ENCODE measurements at places on chromosomes 13 and 19.

DNA sequence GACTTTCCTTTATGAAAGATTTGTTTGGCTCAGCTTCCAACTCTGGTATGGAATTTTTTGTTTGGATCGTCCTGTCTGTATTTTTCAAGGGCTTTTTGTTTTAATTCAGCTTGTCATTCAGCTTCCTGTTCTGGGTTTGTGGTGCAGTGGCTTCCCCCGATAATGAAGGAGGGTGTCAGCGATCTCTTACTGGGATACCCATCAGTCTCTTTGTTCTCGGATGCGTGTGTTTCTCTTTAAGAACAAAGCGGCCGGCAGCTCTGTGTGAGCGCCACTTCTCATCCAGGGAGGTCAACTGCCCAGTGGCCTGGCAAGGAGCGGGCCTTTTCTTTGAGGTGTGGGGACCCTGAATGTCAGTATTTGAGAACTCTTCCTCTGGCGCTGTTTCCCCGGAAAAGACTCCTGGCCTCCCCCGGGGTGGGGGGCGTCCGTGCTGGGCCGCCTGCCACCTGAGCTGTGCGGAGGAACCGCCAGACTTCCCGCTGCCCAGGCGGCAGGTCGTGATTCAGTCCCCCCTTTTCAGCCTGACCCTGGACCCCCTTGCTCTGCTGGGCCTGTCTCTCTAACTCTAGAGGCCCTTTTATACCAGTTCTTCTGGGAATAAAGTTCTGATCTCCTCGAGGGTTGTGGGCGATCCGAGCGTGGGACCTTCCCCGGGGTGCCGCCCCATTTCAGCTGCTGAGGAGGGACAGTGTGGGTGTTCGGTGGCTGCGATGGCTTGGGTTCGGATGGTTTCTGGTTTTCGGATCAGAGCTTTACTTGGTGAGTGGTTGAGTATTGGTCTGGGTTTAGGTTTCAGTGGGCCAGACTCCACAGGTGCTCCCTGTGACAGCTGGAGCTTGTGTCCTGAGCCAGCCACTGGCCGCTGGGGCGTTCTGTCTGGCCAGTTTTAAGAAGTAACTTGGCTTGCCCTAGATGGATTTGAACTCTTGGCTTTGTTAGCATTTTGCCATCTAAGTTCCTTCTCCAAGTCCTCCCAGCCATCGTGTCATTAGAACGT lies 3.4 kb downstream of the SF3A2 start:
- no peak for DNase-seq

- DNase-seq, result peak; percentile 86
Measured at GRCh38 chr13:40061466-40062450, 406.3 kb downstream of the COG6 start.

DNA sequence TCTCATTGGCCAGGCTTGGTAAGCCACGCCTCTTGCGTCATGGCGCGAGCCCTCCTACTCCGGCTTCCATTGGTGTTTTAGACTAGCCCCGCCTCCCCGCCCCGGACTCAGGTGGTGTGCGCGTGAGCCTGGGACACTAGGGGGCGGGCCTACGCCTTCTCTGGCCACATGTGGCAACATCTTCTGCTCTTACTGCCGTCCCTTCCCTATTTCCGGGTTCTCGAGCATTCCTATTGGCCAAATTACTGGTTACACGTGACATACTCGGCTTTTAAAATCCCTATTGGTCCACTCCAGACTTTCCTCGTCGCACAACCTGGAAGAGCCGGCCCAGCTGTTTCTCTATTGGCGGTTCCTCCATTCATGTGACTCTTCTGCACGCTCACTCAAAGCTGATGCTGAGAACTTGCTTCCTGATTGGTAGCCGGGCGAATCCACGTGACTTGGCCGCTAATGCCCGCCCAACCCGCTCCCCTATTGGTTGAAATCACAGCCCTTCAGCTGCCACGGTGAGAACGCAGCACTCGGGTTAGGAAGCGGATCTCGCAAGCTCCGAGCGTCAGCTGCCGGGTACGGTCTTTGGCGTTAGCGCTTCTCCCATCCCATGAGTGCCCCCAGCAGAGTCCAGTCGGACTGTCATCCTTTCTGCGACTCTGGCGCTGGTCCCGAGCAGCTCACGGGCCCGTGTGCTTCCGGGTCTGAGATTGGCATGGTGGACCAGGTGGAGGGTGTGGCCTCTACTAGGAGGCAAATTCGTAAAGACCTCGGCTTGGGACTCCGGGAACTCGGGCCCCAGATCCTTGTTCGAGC lies at the start of gene BLOC1S3:
Gene BLOC1S3, plus strand, starts transcription at position 523 of the 810 bp plus-strand sequence. CDS start 513 bp downstream, outside the sequence.
- peak; percentile 100 for DNase-seq

GRCh38 chr13:72141855-72142519 lies 275.0 kb upstream of the DACH1 start:
- peak; percentile 72 for DNase-seq

DNA sequence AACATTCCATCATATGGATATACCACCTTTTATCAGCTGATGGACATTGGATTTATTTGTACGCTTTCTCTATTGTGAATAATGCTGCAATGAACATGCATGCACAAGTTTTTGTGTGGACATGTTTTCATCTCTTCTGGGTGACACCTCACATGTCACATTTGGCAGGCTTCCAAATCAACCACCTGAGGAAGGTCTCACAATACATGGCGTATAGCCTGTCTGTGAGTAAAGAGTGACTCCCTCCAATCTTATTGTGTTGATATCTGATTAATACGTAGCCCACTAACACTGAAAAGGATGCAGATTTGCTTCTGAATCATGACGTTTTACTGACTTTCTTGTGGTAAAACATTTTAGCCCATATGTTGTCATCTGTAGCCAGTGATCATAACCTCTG lies 61.1 kb downstream of the SLC15A1 start:
- DNase-seq, result peak; percentile 35
